ENCODE measurements at places on chromosomes 11 and 22.

DNA sequence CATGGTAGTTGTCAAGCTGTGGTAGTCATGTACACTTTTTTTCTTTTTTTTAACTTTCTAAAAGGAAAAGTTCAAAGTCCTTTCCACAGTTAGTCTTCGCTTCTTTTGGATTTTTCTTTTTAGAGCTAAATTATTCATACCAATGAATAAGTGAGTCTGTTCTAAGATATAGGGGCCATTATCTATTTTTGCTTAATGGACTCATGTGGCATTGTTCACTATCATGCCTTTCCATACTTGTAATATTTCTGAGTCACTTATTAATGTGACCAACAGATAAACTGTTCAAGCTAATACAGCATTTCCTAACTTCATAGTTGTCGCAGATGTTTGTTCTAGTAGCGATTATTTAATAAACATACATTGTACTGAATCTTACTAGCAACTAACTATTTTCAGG is 8.0 kb upstream of the B3GNT6 start:
- no peak for DNase-seq

DNA sequence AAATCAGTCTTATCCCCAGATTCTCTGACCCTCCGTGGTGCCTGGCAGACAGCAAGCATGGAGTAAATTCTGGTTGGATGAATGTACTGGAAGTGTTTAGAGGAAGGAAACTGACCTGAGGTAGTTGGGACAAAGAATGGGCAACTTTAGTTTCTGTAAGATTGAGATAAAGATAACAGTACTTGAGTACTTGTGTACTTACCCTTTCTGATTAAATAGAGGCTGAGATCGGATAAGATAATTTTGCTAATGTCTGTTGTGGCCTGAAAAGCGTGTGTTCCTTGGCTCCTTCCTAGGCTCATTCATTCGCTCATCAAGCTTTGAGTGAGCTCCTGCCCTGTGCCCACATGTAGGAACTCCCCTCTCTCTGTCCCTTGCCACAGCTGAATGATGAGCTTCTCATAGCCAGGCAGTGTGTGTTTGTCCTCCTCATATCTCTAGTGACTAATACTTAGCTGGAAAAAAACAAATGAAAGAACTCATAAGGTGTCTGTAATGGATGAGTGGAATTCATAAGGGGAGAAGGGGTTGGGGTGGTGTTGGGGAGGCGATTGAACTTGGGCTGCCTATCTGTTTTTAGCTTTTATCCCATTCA is 118.1 kb downstream of the DBX1 start:
- no peak for DNase-seq

DNA sequence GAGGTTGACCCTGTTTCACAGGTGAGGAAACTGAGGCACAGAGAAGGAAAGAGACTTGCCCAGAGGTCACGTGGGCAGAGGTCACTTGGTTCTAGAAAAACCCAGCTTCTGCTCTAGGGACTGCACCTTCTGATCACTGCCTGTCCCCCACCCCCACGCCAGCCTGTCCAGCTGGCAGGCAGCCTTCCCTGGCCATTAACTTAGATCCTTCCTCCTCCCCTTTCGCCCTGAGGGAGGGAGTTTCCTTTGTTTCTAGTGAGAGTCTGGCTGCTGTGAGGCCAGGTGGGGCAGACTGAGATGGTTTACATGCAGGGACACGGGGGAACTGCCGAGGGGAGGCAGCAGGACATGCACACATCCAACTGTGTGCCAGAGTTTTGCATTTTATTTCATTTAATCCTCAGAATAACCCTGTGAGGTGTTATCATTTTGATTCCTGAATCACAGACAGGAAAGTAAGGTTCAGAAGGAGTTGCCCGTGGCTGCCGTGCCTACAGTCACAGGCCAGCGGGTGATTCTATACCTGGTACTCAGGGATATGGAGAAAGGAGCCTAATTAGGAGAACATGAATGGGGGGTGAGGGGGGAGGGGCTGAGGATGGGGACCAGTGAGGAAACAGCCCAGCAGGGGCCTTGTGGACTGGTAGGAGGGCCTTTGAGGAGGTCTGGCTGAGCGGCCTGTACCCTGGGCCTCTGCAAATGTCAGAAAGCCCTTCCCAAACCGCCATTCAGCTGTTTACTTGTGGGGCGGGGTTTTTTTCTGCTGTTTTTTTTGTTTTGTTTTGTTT is 3.4 kb downstream of the FAM83F start:
- no peak for DNase-seq

DNA sequence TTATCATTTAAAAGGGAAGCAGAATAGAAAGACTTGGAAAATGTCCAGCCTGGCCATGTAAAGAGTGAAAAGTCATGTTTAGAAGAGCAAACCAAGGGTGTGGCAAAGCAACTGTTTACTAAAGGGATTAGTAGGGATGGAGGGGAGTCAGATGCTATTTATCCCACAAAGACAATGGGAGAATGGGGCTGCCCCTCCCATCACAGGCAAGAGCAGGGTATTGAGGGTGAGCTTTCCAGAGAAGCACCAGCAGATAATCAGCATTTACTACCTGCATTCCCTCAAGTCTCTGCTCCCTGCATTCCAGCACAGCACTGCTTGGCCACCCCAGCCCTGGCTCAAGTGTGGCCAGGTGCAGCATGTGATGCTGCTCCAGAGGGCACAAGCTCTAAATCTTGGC is 18.5 kb upstream of the QSER1 start:
- no peak for DNase-seq

GRCh38 chr11:3121416-3121815 is 43.7 kb downstream of the OSBPL5 start:
- DNase-seq: no peak

All from T-helper 9 cell (primary cell).